ENCODE measurements at places on chromosomes 6 and 20. TPM values are rescaled to one million over a fixed set of nuclear protein-coding genes. Genes with fewer than 3 reads are reported as not detected.

SLC35D3 gene
- 0.16 TPM for polyA plus RNA-seq

RCAN2 gene
- not detected for polyA plus RNA-seq

LGSN gene
- not detected for polyA plus RNA-seq

- DNase-seq, result peak; percentile 5
These were observed 738.6 kb upstream of the GJE1 start for GRCh38 chr6:141394125-141394536.

DNA sequence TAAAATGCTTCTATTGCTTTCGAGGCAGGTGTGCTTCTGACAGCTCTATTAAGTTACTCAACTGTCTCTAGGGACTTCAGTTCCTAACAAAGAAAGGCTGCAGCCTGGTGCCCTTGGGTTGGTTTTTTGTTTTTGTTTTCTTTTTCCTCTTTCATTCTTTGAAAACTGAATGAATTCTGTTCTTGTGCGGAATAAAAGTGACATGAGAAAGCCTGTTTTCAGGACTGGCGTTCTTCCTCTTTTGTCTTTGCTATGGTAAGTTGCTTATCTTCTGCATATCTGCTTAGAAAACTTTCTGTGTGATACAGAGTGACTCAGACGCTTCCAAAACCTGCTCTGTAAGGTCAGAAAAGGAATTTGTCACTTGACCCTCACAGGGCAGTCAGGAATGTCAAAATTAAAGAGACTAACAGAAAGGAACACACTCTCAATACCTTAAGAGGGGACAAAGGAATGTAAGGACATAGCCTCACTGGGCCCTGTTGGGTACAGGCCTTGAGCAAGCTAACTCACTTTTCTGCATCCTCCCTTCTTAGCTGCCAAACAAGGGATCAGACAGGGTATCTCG, 56.2 kb upstream of the NHSL1 start:
- no peak for DNase-seq

GRCh38 chr6:89834884-89835792, 5.5 kb downstream of the CASP8AP2 start:
- no peak for DNase-seq
